Left ventricle myocardium inferior (tissue), 1 donor: ENCODE measurements at places on chromosomes 11 and 22.

DNA sequence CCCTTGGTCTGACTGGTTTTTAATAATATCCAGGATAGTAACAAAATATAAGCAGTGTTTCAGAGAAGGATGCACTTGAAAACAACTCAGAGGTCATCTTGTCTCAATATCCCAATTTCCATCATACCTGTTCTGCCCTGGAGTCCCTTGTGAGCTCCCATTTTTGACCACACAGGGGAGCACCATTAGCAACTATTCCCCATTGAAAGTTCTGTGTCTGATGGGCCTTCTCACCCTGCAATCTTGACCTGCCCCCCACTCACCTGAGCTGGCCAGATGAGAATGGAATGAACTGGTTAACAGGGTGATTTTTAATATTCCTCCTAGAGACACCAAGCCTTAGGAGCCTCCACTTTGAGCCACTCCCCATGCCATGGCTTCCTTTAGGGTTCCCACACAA is 3.8 kb upstream of the CAPN5 start:
- DNase-seq = no peak

- DNase-seq = no peak
Observed at GRCh38 chr11:130782361-130783222, 133.7 kb downstream of the SNX19 start.

- no peak for DNase-seq
Observed at GRCh38 chr22:45688600-45689080, 17.0 kb downstream of the ATXN10 start.

- DNase-seq = no peak
Observed at GRCh38 chr11:44305026-44305469, 4.9 kb downstream of the ALX4 start.

GRCh38 chr11:19938866-19939265 is 221.4 kb downstream of the DBX1 start:
- no peak for DNase-seq

- no peak for DNase-seq
Observed at GRCh38 chr11:127866109-127866508, 721.2 kb downstream of the ETS1 start.

- DNase-seq = no peak
Observed at GRCh38 chr11:5937868-5938602, 4.0 kb upstream of the OR56A3 start.

DNA sequence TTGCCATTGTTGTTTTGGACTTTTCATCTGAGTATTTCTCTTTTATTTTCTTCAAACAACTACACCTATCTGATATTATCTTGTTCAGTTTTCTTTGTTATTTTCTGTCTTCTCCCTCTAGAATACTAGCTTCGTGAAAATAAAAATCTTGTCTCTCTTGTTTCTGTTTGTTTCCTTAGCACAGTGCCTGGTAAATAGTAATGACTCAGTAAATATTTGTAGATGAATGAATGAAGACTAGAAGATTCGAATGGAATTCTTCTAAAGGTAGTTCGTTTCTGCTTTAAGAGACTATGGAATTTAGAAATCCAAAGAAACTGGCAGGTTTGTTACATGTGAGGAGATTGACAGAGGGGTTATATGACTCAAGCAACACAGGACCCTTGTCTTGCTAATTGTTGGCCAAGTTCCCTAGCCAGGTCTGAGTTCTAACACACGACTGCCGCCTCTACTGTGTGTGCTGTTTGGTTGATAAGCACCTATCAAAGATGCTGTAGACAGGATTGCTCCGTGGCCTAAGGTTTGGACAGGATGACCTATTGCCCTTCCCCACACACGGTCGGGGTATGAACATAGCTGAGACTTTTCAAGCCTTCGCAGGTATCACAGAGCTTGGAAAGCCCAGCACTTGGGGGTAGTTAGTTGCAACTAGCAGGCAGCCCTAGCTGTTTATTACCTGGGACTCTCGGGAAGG is 831 bp upstream of the TMEM135 start:
- no peak for DNase-seq

GRCh38 chr11:46383974-46384701 is 2.7 kb downstream of the MDK start:
- DNase-seq = no peak

GRCh38 chr11:48011798-48012391 is 31.5 kb downstream of the PTPRJ start:
- DNase-seq = no peak

DNA sequence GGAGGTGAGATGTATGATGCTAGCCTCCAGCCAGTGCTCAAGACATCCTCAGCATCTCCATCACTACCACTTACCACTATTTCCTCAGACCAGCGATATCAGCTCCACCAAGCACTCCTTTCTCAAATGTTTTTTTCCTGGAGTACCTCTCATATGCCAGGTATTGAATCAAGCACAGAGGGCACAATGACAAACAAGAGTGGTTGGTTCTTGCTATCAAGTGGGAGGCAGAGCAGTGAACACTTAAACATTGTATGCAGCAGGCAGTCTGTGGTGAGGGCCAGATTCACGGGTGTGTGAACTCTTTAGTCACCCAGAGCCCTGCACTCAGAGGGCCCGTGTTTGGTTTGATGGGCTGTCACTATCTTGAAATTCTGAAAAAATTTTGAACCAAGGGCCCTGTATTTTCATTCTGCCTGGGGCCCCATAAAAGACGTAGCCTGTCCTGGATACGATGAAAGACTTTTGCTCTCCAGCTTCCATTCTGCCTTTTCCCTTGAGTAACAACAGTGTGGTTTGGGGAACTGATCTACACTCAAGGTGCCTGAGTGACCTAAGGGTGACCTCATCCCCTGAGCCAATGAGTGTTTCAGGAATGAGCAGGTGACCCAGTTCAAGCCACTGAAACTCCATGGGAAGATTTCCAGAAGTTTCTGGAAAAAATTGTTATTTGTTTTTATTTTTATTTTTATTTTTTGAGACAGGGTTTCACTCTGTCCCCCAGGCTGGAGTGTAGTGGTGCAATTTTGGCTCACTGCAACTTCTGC is 348.4 kb upstream of the NARS2 start:
- no peak for DNase-seq

DNA sequence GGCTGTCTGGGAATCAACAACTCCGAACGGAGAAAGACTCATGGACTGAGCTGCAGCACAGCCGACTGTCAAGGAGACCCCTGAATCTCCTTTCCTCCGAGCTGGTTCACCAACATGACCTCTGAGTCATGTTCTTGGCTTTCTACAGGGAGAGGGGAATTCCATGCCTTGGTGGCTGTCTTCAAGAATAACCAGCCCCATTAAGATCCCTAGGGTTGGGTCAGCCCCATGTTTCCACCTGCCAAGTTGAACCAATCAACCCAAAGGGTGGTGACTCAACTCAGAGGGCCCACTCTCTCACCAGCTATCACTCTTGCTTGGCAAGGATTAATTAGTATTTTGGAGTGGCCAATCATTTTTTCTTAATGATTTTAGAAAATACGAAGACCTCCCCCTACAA is 28.3 kb upstream of the IGSF22 start:
- DNase-seq = no peak

DNA sequence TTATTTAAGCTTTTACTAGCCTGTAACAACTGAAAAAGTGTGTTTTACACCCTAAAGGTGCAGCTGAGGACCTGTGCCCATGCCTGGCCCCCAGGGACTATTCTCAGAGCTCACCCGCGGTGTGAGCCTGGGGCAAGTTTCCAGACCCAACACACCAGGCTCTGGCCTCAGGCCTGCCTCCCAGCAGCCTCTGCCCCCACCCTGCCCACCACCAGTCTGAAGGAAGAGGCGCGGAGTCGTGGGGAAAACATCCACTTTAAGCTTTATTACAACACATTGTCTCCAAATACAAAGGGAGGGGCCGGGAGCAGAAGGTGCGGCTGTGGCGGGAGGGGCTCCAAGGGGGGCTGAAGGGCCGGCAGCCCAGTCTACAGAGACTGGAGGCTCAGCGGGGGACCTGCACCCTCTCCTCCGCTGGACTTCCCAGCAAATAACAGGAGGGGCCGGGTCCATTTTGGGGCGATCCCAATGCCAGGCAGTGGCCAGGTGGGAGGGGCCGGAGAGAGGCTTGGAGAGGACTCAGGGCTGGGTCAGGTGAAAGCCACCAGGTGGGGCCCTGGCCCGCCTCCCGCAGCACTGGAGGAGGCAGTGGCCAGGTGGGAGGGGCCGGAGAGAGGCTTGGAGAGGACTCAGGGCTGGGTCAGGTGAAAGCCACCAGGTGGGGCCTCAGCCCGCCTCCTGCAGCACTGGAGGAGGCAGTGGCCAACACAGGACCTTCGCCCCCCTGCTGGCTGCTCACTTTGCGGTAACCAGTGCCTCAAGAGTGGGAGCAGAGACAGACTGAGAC is 18.1 kb downstream of the DUSP8 start:
- no peak for DNase-seq

GRCh38 chr11:111766834-111767142 is 599 bp upstream of the PPP2R1B start:
- no peak for DNase-seq

- DNase-seq = no peak
Observed at GRCh38 chr11:78020246-78020645, 2.8 kb downstream of the KCTD14 start.

DNA sequence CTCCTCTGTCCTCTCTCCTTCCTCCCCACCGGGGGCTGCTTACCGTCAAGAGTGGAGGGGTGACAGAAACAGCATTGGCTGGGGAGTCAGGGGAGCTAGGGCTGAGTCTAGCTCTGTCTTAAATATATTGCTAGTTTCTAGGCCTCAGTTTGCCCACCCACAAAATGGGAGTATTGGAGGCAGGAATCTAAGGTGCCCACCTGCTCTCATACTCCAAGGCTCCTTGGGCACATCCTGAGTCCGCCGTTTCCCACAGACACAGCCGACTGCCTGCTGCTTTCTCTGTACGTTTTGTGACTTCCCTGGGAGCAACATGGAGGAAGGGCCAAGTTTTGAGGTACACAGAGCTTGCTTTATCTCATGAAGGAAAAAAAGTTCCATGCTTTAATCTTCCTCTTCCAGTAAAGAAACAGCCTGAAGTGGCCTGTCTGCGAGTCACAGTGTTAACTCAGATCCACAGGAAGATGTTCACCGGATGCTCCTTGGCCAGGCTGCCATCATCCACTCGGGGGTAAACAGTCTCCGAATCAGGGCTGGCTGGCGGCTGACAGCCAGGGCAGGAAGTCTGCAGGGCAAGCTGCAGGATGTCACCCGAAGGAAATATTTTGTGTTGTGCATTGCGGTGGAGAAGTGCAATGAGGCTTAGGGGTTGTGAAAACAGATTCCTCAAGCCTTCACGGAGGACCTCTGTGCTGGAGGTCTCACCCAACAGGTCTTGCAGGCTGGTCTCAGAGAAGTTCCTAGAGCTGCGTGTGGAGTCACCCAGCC is 11.0 kb upstream of the CERK start:
- no peak for DNase-seq

- peak; percentile 86 for DNase-seq
Observed at GRCh38 chr22:36160499-36160942, at the start of gene APOL3. TSS of gene APOL3 (minus strand) at chr22:36160755. CDS start at chr22:36149055, 11,700 bp downstream.

- DNase-seq = no peak
Observed at GRCh38 chr22:17985606-17986005, 38.8 kb downstream of the MICAL3 start.

DNA sequence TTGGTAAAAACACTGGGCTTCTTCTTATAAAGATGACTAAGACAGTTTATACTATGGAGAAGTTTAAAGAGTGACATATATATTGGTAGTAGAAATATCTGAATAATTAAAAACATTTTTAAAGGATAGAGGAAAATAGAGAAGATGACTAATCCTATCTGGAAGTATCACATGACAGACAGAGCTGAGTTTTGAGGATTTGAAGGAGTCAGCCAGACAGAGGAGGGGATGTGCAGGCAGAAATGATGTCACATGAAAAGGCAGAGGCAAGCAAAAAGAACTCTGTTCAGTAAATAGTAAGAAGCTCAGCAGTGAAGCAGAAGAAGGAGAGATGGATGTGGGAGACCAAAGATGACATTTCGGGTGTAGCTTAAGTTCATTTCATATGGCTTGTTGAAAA is 1.6 kb downstream of the OR10A2 start:
- no peak for DNase-seq

- no peak for DNase-seq
Observed at GRCh38 chr22:20589614-20590476, 82.4 kb downstream of the MED15 start.

DNA sequence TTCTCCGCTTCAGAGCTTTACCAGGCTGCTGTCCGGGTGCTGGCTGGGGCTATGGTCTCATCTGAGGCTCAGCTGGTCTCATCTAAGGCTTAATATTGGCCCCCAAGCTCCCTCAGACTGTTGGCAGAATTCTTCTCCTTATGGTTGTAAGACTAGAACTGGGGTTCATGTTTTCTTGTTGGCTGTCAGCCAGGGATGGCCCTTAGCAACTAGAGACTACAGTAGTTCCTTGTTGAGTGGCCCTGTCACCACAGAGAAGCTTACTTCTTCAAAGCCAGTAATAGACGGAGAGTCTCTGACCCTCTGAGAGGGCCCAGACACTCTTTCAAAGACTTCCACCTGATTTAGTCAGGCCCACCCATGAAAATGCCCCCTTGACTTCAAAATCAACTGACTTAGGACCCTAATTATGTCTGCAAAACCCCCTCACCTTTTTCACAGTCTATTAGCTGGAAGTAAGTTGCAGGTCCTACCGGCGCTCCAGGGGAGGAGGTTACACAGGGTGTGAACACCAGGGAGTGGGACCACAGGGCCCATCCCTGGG is 24.2 kb upstream of the TREH start:
- DNase-seq = no peak

DNA sequence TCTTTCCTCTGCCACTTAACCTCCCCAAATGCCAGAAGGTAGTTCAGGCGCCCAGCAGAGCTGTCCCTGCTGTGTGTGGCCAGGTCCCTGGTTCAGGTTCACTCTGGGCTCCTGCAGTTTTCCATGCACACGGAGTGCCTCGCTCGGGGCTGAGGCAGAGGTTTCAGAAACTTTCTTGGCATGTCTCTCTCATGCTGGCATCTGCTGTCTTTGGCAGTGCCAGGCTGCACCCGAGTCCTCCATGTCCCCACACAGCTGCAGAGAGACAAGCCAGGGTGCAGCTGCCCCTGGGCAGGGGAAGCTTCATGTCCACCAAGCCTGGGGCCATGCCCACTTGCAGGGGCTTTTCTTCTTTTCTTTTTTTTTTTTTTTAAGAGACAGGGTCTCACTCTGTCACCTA is 7.0 kb upstream of the NEFH start:
- no peak for DNase-seq

- DNase-seq = no peak
Observed at GRCh38 chr11:78783846-78784245, 209.2 kb upstream of the NARS2 start.

DNA sequence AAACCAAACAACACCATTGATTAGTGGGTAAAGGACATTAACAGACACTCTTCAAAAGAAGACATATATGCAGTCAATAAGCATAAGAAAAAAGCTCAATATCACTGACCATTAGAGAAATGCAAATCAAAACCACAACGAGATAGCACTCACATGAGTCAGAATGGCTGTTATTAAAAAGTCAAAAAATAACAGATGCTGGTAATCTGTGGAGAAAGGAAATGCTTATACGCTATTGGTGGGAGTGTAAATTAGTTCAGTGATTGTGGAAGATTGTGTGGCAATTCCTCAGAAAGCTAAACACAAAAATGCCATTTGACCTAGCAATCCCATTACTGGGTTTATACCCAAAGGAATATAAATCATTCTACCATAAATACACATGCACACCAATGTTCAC is 182.6 kb downstream of the TRPC6 start:
- DNase-seq = no peak
